ENCODE measurements at places on chromosomes 7 and 10. TPM values are rescaled to one million over a fixed set of nuclear protein-coding genes. Genes with fewer than 3 reads are reported as not detected.

The COL1A2 gene
- polyA plus RNA-seq: 0.23 TPM

The METTL27 gene
- 0.99 TPM for polyA plus RNA-seq

The INHBA gene
- polyA plus RNA-seq: not detected

The UNCX gene
- polyA plus RNA-seq: not detected

The ARHGEF35 gene
- 0.34 TPM for polyA plus RNA-seq

The SEMA3D gene
- polyA plus RNA-seq: 0.58 TPM

The TUBAL3 gene
- not detected for polyA plus RNA-seq

The MUC3A gene
- polyA plus RNA-seq: not detected

The CYP3A4 gene
- not detected for polyA plus RNA-seq

The POU6F2 gene
- not detected for polyA plus RNA-seq

The DNAJC2 gene
- polyA plus RNA-seq: 12.5 TPM

The LRRC17 gene
- 1.4 TPM for polyA plus RNA-seq

The GTF2IRD2 gene
- 21.2 TPM for polyA plus RNA-seq

The HPS1 gene
- 162 TPM for polyA plus RNA-seq

The SPDYE6 gene
- polyA plus RNA-seq: not detected

The ATP6V0A4 gene
- not detected for polyA plus RNA-seq

The SEC24C gene
- polyA plus RNA-seq: 60.2 TPM

The PNLIP gene
- polyA plus RNA-seq: not detected

The ANKMY2 gene
- polyA plus RNA-seq: 8.3 TPM

The GPRIN2 gene
- polyA plus RNA-seq: not detected

The C10orf105 gene
- 0.12 TPM for polyA plus RNA-seq

The CYP3A7 gene
- not detected for polyA plus RNA-seq

The GDF2 gene
- not detected for polyA plus RNA-seq

The C7orf57 gene
- polyA plus RNA-seq: not detected

The SMO gene
- polyA plus RNA-seq: 1.4 TPM

The ZNF425 gene
- polyA plus RNA-seq: 0.48 TPM

The ACSM6 gene
- not detected for polyA plus RNA-seq

The SYT15 gene
- 0.17 TPM for polyA plus RNA-seq

The TBC1D12 gene
- 3.1 TPM for polyA plus RNA-seq

The ANKRD30A gene
- polyA plus RNA-seq: not detected

The SEMA3E gene
- not detected for polyA plus RNA-seq

The RADIL gene
- not detected for polyA plus RNA-seq

The MLXIPL gene
- not detected for polyA plus RNA-seq

The GPR22 gene
- polyA plus RNA-seq: not detected

The PNLIPRP3 gene
- not detected for polyA plus RNA-seq

The MMP21 gene
- polyA plus RNA-seq: 0.18 TPM

The TMEM229A gene
- not detected for polyA plus RNA-seq

The ANXA8L1 gene
- not detected for polyA plus RNA-seq

The EN2 gene
- not detected for polyA plus RNA-seq

The PLEKHS1 gene
- polyA plus RNA-seq: 0.06 TPM

The TRAPPC14 gene
- 55.3 TPM for polyA plus RNA-seq

The PRKAR2B gene
- 0.68 TPM for polyA plus RNA-seq

The AGK gene
- 12.8 TPM for polyA plus RNA-seq

The DYNC1I1 gene
- polyA plus RNA-seq: not detected

The ADAM8 gene
- polyA plus RNA-seq: 196 TPM

The OR2A12 gene
- not detected for polyA plus RNA-seq

The KIAA1217 gene
- 0.03 TPM for polyA plus RNA-seq

The INMT gene
- 0.13 TPM for polyA plus RNA-seq

The PDE1C gene
- polyA plus RNA-seq: not detected

All from B cell (primary cell).